ENCODE measurements at places on chromosomes 4 and X.

- no peak for DNase-seq
Observed at GRCh38 chr4:53005149-53005546, 143.0 kb downstream of the RASL11B start.

- no peak for DNase-seq
Observed at GRCh38 chr4:180059216-180059881, 2183.9 kb upstream of the TENM3 start.

DNA sequence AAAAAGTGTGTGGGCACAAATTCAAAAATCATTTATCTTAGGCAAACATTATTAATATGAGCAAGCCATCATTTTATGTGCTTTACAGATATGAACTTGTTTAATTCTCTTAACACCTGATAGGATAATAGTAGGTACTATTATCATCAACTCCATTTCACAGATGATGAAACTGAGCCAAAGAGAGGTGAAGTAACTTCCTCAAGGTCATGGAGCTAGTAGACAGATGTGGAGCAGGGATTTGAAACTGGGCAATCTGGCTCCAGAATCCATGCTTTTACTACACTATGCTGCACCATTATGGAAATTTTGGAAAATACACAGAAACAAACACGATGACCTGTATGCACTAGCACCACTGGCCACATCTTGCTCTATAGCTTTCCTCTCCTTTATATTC lies 1.0 kb upstream of the PIN4 start:
- DNase-seq, result no peak

DNA sequence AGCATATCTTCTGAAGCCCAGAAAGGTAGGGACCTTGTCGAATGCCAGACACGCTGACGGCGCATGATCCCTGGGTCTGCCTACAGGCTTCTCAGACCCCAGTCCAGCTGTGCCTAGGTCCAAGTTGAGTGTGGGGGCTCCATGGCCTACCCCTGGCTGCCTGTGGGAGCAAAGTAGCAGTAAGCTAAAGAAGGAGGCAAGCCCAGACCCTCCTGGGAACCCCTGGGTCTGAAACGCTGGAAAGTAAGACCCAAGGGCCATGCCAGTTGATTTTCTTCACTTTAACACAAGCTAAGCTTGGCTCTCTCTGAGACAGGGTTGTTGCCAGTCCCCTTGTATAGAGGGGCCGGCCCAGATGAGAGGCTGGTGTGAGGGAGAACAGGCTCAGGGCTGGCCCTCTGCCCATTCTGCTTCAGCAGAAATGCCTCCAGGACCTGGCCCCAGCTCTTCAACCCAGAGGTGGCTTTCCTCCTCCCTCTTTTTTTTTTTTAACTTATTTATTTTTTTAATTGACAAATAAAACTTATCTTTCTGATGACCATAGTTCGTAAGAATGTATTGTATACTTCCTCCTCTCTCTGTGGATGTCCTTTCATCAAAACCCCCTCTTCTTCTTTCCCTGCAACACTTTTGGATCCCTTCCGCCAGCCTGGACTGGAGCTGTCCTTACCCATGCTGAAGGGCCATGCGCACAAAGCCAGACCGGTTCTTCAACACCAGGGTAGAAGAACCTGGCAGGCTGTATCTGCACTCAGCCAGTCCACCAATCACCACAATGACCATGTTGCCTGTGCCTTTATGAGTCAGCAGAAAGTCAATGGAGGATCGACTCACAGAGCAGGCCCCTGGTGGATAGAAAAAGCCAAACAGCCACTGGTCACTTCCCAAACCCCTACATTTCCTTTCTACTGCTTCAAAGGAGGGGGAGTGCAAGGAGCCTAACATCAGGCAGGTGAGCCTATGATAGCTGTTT lies 7.1 kb downstream of the AWAT2 start:
- peak; percentile 40 for DNase-seq

GRCh38 chr4:151573945-151574344 lies 165.0 kb downstream of the FHIP1A start:
- DNase-seq, result no peak

DNA sequence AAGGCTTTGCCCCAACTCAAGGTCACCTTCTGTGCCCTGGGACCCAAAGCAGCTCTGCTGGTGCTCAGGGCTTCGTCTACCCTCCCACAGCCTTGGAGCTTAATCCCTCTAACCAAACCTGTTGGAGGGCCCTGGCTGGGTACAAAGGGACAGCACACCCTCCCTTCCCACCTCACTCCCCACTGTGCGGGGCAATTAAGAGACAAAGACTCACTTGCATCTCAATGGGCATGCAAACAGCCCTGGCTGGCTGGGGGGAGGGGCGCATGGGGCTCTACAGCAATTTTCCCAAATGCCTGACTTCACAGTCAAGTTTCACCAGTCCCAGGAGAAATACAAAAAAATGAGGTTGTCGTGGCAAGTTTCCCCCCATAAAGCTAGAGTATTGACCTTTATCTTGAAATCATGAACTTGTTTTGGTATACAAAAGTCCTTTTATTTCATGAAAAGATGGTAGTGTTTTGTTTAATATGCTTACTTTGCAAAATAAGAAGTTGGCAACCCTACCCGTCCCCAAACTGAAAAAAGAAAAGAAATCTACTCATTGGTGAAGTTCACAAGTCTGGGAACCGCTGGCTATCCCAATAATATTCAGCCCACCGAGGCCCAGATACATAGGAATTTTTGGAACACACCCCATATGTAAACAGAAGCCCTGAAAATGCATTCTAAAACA lies 4.1 kb upstream of the CD99L2 start:
- no peak for DNase-seq

DNA sequence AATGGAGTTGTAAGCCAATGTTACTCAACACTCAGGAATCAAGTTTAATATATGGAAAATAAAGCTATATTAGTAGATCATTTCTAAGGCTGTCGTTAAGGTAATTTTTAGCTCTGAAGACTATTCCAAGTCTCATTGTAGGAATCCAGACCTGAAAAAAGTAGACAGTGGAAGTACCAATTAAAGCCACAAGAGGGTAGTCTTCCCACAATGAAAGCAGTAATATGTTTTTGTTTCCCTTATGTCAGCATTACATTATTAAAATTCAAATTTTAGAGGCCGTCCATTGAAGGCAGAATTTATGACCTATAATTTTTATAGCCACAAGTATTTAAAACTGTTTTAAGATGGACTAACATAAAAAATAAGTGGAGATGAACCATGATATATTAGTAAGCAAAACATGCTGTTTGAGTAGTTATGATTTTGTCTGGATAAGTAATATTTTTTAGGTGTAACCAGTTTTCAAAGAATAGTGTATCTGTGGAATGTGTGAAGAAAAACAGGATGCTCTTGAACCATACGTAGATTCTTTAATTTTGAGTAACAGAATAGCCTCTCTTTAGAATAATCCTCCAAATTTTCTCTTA lies 372.6 kb upstream of the TECRL start:
- peak; percentile 21 for DNase-seq

DNA sequence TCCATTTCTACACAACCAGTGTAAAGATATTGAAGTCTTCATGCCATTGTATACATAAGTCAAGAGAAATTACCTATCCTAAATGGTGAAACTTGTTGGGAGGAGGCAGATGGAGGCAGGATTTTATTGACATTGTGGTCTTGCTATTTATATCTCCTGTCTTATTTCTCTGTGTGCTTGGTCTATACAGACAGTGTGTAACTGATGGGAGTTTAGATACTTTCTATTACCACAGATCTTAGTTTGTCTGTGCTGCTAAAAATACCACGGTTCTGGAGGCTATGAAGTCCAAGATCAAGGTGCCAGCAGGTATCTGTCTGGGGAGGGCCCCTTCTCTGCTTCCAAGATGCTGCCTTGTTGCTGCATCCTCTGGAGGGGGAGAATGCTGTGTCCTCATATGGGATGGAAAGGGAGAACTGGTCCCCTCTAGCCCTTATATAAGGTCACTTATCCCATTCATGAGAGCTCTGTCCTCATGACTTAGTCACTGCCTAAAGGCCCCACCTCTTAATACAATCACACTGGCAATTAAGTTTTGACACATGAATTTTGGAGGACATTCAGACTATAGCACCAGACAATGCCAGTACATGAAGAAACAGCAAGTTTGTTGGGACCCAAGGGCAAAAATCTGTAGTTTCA lies 62.4 kb downstream of the SYNPO2 start:
- no peak for DNase-seq

- DNase-seq, result no peak
Observed at GRCh38 chr4:76200771-76201231, 12.8 kb downstream of the SCARB2 start.

DNA sequence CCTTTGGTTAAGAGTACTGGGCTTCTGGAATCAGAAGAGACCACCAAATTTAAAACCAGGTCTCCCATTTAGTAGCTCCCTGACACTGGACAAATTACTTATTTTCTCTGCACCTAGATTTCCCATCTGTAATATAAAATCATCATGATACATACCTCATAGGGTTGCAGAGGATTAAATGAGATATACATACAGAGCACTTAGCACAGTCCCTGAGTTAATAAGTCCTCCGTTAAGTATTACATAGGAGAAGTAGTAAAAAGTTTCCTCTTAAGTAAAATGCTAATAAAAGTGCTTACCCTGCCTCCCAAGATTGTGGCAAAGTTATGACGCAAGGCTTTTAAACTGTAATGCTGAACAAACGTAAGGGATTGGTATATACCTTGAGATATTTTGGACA lies 539 bp upstream of the CHIC1 start:
- DNase-seq, result no peak

DNA sequence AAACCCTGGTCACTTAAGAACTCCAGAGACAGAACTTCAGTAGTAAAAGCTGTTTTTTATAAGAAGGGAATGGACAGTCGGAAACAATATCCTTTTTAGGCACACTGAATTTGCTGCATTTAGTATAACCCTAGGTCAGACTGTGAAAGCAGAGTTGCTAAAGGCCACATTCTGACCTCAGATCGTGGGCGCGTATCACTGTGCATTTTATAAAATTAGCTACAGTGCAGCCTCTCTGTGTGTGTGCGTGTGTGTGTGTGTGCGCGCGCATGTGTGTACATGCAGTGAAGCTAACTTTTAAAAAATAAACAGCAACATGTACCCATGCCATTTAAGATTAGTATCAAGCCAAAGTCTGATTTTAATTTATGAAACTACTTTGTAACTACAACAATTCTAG lies 8.0 kb downstream of the ZNF827 start:
- DNase-seq, result no peak

DNA sequence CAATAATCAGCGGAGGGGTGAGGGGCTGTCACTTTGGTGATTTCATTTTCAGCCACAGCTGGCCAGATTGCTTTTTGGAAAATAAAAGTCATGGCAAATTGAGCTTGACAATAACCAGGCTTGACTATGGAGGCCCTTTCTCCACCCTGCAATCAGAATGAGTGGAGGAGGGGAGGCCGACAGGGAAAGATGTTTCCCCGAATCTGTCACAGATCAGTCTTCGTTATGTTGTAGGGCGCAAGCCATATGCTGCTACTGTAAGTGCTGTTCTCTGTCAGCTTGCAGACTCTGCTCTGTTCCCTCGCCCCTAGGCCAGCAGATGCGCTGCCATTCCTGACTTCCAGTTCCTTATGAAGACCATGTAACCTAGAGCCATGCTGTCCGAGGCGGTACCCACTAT lies 114.1 kb downstream of the MGST2 start:
- DNase-seq, result no peak

Data from LNCaP clone FGC (cell line).